ENCODE measurements at places on chromosomes 13 and 19. TPM values are rescaled to one million over a fixed set of nuclear protein-coding genes. Genes with fewer than 3 reads are reported as not detected.

DNA sequence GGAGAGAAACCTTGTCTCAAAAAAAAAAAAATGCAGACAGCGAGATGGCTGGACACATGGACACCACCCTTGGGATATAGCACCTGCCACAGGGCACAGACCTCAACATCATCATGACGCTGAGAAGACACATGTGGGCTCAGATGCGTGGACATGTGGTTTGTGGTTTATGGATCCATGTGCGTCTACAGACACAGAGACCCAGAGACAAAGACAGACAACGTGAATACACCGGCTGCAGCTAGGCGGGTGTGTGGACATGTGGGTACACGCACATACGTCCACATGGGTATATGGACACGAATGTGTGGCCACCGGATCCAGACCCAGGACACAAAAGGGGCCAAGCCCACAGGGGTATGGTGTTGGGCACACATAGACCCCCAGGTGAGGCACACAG lies 1.3 kb downstream of the TNFSF14 start:
- DNase-seq, result no peak

DNA sequence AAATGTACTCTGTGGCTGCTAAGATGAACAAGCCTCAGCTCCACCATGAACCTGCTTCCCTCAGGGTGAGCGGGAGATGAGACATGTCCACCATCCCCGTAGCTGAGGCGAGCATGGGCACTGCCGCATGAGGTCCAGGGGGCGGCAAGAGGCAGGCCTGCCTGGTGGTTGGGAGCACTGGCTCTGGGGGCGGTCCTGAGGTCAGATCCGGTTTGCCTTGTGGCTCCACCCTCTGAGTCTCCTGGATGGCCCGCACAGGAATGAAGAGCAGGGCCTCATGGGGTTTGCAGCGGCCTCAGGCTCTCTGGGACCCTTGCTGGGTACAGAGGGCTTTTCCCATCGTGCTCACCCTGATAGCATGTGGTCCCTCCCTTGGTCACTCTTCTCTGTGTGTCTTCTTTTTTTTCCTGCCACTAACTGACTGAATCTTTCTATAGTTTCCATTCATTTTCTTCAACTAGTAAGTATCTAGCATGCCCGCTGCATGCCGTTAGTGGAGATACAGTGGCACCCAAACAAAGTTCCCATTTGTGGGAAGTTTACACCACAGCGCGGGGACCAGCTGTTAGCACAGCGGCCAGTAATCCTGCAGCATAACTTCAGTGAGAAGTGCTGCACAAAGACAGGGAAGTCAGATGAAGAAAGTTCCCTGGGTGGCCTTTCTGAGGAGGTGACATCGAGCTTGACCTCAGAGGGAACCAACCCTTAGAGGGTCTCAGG lies 37.3 kb downstream of the CAPN12 start:
- DNase-seq, result no peak

DNA sequence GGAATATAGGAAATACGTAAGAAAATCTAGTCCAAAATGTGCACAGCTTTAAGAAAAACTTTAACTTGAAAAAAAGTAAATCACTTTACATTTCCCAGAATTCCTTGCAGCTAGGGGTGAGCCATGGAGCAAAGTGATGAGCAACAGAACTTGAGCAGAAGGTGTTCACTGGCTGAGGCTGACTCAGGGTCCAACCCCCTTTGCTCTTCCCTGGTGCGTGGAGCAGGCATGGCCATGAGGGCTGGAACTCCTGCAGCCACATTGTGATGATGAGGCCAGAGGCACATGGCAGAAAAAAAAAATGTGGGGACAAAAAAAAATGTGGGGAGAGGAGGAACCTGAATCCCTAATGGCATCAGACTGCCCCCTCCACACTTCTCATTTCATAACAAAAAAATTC lies 9.9 kb upstream of the PLA2G4C start:
- no peak for DNase-seq

DNA sequence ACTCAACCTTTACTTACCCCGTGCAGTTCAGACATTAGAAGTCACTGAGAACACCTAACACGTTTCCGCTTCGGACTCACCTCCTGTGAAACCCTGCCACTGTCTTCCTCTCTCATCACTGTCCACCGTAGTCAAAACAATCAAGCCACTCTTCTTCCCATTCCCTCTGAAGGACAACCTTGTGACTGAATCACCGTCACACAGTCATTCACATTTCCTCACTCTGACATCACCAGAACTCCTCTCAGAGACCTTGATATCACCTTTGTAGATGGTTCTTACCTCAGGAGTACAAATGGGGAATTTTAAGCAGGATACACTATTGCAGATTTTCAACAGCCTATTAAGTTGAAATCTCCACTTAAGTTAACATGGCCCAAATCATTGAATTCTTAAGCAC lies 1.3 kb upstream of the KBTBD6 start:
- DNase-seq, result no peak

Gene TMEM150B
- 4.6 TPM for total RNA-seq

Gene SOX1
- not detected for total RNA-seq

Gene FBN3
- not detected for total RNA-seq

- no peak for DNase-seq
These were observed 3.9 kb downstream of the IGSF23 start for GRCh38 chr19:44617110-44617880.

GRCh38 chr13:68185444-68186141 lies 955.5 kb upstream of the PCDH9 start:
- no peak for DNase-seq

- no peak for DNase-seq
These were observed 481.9 kb downstream of the COG6 start for GRCh38 chr13:40137400-40137799.

DNA sequence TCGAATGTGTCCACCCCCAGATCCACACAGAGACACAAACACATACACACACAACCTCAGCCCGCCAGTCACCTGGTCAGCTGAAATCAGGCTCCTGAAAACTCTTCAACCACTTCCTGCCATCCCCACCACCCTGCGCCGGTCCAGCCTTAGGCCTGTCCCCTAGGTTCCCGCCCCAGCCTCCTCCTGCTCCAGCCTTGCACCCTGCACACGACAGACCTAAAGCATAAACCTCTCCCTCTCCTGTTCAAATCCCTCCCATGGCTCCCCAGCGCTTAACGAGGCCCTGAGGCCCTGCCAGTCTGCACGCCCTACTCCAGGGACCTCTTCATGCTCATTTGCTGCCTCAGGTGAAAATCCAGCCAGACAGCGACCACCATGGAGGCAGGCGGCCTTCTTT lies 7.1 kb downstream of the PNMA8B start:
- no peak for DNase-seq

- no peak for DNase-seq
These were observed 4.2 kb downstream of the VMAC start for GRCh38 chr19:5908773-5909442.

DNA sequence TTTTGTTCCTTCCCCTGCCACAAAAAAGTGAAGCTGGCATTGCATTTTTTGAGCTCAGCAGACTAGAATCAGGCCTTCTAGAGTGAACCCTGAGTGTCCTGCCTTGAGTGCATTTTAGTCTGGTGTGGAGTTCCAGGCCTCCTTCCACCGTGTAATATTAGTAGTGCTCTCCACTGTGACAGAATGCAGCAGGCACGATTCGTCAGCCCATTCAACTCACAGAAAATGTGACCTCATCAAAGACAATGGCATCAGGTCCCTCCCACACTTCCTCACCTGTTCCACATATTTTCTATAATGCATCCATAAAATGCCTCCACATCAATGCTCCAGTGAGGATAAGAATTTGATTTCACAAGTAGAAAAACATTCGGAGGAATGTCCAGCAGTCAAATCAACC lies 227.6 kb downstream of the FGF9 start:
- DNase-seq, result no peak

Gene CACNG6
- not detected for total RNA-seq

Gene FGF21
- total RNA-seq, result not detected

Gene SLC8A2
- total RNA-seq, result 1.0 TPM

Measured in adrenal gland (tissue), 19 donors.